ENCODE measurements at places on chromosomes 12 and 14. TPM values are rescaled to one million over a fixed set of nuclear protein-coding genes. Genes with fewer than 3 reads are reported as not detected.

- H3K27ac ChIP-seq = no peak overlapping the region
- no peaks in the 10 kb centered on the region for H3K36me3 ChIP-seq
- DNase-seq = no peak
Observed at GRCh38 chr12:47393403-47393790, 312.4 kb downstream of the RPAP3 start.

DNA sequence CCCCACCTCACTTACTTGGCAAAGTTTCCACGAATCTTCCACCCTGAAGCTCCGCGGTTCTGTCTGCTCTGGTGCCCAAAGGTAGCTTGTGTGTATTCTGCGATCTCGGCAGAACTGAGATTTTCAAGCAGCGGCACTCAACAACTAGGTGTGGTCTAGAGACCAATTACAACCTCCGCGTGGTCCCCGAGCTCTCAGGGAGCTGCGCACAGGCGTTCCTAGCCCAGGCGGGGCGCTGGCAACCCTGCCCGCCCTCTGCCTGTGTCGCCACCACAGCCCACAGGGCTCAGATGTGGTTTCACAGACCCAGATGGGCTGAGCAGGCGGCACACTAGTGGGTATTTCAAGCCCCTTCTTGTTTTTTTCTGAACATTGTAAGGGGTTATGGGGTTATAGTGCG is 1.5 kb upstream of the DIABLO start:
- peaks cover 58% of the 10 kb centered on the region for H3K36me3 ChIP-seq
- no peaks in the 10 kb centered on the region for H3K27me3 ChIP-seq
- no peak overlapping the region for H3K4me3 ChIP-seq
- H3K27ac ChIP-seq = no peak overlapping the region

- H3K36me3 ChIP-seq = no peaks in the 10 kb centered on the region
- H3K27me3 ChIP-seq = peaks cover 55% of the 10 kb centered on the region
- H3K4me1 ChIP-seq = peaks cover 30% of the 10 kb centered on the region
- no peak overlapping the region for H3K27ac ChIP-seq
Observed at GRCh38 chr14:103102689-103103260, 8.2 kb downstream of the EXOC3L4 start.

DNA sequence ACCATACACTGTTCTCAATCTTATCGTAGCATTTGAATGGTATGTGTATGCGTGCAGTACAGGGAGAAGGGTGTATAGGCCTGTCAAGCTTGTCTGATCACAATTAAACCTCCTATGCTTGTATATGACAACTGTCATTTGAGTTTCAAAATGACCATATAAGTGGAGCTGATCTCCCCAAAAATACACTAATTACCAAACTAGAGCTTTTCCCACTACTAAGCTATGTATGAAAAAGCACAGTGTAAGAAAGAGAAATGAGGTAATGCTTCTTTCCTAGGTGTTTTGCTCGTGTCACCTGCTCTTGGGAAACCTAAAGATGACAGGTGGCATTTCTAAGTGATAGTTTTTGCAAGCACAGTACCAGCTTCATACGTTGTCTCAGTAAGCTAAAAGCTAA is 1.1 kb upstream of the STK38L start:
- no peak overlapping the region for H3K4me3 ChIP-seq
- H3K4me1 ChIP-seq = peaks cover 31% of the 10 kb centered on the region
- no peaks in the 10 kb centered on the region for H3K27me3 ChIP-seq
- no peaks in the 10 kb centered on the region for H3K36me3 ChIP-seq
- no peak overlapping the region for H3K27ac ChIP-seq
- no peak for DNase-seq

GRCh38 chr12:52182898-52183543 is 8.8 kb downstream of the KRT80 start:
- no peak for DNase-seq
- no peak overlapping the region for H3K27ac ChIP-seq
- H3K4me3 ChIP-seq = no peak overlapping the region

- H3K27ac ChIP-seq = peak overlapping the region; percentile 77
- peaks cover 48% of the 10 kb centered on the region for H3K36me3 ChIP-seq
- no peak overlapping the region for H3K4me3 ChIP-seq
- peaks cover 31% of the 10 kb centered on the region for H3K4me1 ChIP-seq
- no peak for DNase-seq
Observed at GRCh38 chr14:50334211-50334610, 22.1 kb downstream of the DMAC2L start.

DNA sequence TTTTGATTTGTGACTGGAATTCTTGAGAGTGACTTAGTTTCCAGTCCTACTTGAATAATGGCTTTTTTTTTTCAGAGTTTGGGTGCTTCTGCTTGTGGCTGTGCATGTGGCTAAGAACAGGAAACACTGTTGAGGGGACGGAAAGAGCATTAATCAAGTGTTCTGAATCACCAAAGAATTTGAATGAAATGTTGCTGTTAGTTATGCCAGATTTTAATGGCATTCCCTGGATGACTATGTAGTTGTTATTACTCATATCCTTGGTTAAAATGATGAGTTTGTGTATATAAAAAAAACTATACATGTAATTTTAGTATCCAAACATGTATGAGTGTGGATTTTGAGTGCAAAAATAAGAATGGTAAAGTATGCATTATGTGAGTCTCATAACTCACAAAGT is 347.9 kb downstream of the BCAT1 start:
- H3K4me1 ChIP-seq = no peaks in the 10 kb centered on the region
- H3K4me3 ChIP-seq = no peak overlapping the region
- H3K27me3 ChIP-seq = no peaks in the 10 kb centered on the region
- no peak overlapping the region for H3K27ac ChIP-seq

GRCh38 chr14:105486974-105487448 is 325 bp downstream of the CRIP1 start:
- peaks cover 79% of the 10 kb centered on the region for H3K4me1 ChIP-seq
- DNase-seq = peak; percentile 81
- H3K4me3 ChIP-seq = peak overlapping the region; percentile 83
- peak overlapping the region; percentile 99 for H3K27ac ChIP-seq

GRCh38 chr12:1610072-1610643 is 15.8 kb upstream of the FBXL14 start:
- no peak for DNase-seq
- H3K27ac ChIP-seq = no peak overlapping the region
- peaks cover 33% of the 10 kb centered on the region for H3K4me1 ChIP-seq
- H3K27me3 ChIP-seq = no peaks in the 10 kb centered on the region
- no peak overlapping the region for H3K4me3 ChIP-seq

GRCh38 chr14:100815478-100816285 is 10.2 kb upstream of the MEG3 start:
- H3K27me3 ChIP-seq = no peaks in the 10 kb centered on the region
- H3K4me1 ChIP-seq = no peaks in the 10 kb centered on the region

DNA sequence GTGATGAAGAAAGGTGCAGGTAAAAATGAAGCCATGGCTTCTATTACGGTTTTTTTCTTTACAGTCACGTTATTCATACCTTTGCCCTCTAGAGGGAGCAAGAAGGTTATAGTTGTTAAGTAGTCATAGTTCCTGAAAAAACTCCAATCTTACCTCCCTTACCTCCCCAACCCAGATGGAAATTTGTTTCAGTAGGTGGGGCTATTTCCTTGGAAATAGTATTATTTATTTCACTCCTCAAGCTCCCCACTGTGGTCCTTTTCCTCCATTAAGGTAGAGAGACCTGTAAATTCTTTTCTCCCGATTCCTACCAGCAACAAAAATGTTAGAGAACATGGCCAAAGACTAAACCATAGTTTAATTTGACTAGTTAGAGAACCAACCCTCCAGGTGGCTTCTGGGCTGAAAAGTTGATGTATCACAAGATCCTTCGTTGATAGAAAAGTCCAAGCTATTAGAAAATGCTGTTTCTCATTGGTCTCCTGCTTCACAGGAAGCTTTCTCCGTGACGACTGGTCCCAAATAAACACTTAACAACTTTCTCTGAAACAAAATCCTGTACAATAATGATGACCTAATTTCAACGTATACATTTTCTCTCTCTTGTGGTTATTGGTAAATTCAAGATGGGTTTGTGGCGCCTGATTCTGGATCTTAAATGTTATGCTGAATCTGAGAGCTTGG is 43.5 kb downstream of the TMX1 start:
- H3K36me3 ChIP-seq = no peaks in the 10 kb centered on the region
- no peak overlapping the region for H3K27ac ChIP-seq

DNA sequence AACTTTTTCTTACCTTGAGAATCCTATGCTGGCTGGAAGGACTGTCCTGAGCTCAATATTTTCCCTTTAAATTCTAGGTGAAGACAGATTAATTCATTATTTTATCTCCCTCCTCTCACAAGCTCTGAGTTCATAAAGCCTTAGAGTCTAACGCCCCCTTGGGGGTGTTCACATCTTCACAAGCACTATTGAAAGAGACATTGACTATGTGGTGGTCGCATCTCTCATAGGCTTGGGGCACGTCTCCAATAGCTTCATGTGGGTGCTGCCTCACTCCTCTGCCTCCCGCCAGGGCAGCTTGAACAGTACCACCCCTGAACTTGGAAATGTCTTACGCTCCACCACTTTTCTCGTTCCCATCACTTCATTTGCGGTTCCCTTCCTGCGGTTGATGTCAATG is 106.2 kb downstream of the UNC79 start:
- no peak overlapping the region for H3K27ac ChIP-seq
- no peak overlapping the region for H3K4me3 ChIP-seq
- no peaks in the 10 kb centered on the region for H3K4me1 ChIP-seq
- no peaks in the 10 kb centered on the region for H3K27me3 ChIP-seq
- no peaks in the 10 kb centered on the region for H3K36me3 ChIP-seq
- DNase-seq = no peak

DNA sequence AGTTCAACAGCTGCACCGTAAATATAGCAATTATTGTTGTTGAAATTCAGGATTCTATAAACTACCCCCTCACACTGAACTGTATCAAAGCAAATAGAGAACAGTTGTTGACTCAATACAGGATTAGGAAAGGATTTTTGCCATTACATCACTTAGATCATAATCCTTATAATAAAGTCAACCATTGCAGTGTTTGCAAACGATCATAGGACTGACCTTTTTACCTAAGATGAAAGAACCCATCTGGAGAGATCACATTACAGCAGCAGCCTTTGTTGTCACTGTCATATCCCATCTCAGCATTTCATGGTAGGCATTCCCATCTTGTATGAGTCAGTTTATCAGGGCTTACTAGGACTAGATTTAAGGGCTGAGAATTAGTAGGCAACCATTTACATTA is 96.1 kb downstream of the IPO8 start:
- no peaks in the 10 kb centered on the region for H3K27me3 ChIP-seq
- H3K36me3 ChIP-seq = no peaks in the 10 kb centered on the region
- DNase-seq = no peak
- no peak overlapping the region for H3K4me3 ChIP-seq
- no peak overlapping the region for H3K27ac ChIP-seq

DNA sequence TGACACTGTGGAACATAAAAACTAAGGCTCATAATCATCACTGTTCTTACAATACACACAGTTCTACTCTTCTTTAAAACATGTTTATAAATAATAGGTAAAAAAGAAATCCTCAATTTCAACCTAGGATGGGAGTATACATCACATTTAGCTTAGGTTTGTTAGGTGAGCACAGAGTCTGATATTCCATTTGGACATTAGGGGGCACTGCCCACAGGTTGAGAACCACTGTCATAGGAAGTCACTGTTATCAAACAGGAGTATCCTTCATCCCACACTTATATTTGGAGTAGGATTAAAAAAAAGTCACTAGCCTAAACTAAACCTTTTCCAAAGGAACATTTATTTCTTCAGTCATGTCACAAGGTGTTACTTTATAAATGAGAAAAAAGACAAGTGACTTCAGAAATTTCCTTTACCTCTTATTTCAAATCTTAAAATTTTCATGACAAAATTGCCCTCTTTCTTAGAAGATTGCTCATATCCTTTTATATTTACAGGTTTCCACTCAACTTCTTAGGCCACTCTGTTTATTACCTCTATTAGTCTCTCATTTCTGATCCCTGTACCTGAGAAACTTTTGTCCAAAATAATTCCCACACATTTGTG is 240.6 kb downstream of the CPNE8 start:
- no peak overlapping the region for H3K4me3 ChIP-seq
- peaks cover 11% of the 10 kb centered on the region for H3K36me3 ChIP-seq

DNA sequence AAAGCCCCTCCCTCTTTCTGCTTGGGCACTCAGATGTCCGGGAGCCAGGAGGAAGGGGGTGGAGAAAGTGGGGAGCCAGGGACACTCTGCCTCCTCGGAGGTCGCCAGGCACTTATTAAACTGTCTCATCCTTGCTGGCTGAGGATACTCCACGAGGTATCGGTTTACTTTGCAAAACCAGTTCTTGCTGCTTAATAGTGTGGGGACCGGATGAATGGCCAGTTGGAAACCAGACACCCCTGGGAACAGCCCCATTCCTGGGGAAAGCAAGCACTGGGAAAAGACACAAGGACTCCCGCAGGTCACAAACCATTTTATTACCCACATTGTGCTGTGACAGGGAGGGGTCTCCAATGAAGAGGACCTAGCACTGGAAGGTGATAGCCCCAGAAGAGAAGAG is 34.2 kb downstream of the CCDC88C start:
- peak; percentile 23 for DNase-seq
- H3K36me3 ChIP-seq = no peaks in the 10 kb centered on the region
- H3K4me3 ChIP-seq = no peak overlapping the region
- peaks cover 40% of the 10 kb centered on the region for H3K4me1 ChIP-seq

GRCh38 chr12:13343375-13343774 is 146.8 kb downstream of the EMP1 start:
- no peak for DNase-seq
- H3K4me1 ChIP-seq = no peaks in the 10 kb centered on the region
- no peak overlapping the region for H3K27ac ChIP-seq
- no peak overlapping the region for H3K4me3 ChIP-seq
- no peaks in the 10 kb centered on the region for H3K27me3 ChIP-seq

- H3K4me3 ChIP-seq = no peak overlapping the region
- no peak for DNase-seq
Observed at GRCh38 chr14:61342932-61343331, 21.6 kb downstream of the PRKCH start.

GRCh38 chr12:58443981-58444371 is 476.3 kb downstream of the LRIG3 start:
- H3K27me3 ChIP-seq = no peaks in the 10 kb centered on the region
- no peaks in the 10 kb centered on the region for H3K36me3 ChIP-seq
- no peak overlapping the region for H3K27ac ChIP-seq
- H3K4me3 ChIP-seq = no peak overlapping the region

- no peaks in the 10 kb centered on the region for H3K27me3 ChIP-seq
- no peaks in the 10 kb centered on the region for H3K36me3 ChIP-seq
- DNase-seq = no peak
- no peak overlapping the region for H3K27ac ChIP-seq
- H3K4me1 ChIP-seq = no peaks in the 10 kb centered on the region
Observed at GRCh38 chr12:77734214-77734883, 96.3 kb upstream of the NAV3 start.

- no peaks in the 10 kb centered on the region for H3K27me3 ChIP-seq
- H3K36me3 ChIP-seq = no peaks in the 10 kb centered on the region
- no peaks in the 10 kb centered on the region for H3K4me1 ChIP-seq
- no peak for DNase-seq
Observed at GRCh38 chr12:80293347-80293746, 150.7 kb upstream of the PTPRQ start.

DNA sequence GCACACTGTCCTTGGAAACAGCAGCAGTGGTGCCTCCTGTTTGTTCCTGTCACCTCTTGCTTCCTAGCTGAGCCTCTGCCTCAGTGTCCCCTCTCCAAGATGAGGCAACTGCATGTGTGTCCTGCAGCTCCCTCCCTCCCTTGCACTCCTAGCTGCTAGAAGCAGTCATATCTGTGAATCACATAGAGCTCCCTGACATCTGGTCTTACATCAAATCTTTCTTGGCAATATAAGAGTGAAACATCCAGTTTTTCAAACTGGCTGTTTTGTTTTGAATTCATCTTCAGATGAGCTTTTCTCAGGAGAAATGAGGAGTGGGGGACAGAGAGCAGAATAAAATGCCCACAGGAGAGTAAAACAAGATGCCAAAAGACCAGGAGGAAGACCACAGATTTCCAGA is 103.7 kb downstream of the VCPKMT start:
- H3K36me3 ChIP-seq = no peaks in the 10 kb centered on the region
- no peak overlapping the region for H3K27ac ChIP-seq
- H3K4me3 ChIP-seq = no peak overlapping the region

The CMTM5 gene
- total RNA-seq = 1.4 TPM

The MANSC4 gene
- total RNA-seq = not detected

The STK38L gene
- 22.2 TPM for total RNA-seq

Measured in lower lobe of right lung (tissue), 2 donors.